ENCODE measurements at places on chromosomes 2 and 18. TPM values are rescaled to one million over a fixed set of nuclear protein-coding genes. Genes with fewer than 3 reads are reported as not detected.

GRCh38 chr2:37361994-37362698 lies 17.7 kb downstream of the QPCT start:
- ATAC-seq = no peak

Gene ARHGEF4
- not detected for total RNA-seq

Gene STK25
- total RNA-seq = 86.7 TPM

Gene SCN7A
- total RNA-seq = not detected

All from activated T-helper 17 cell treated with anti-CD3 and anti-CD28 coated beads, Interleukin-2, amount 50 U/mL, for 72 hours (primary cell).